Effector CD4-positive, alpha-beta T cell (primary cell): ENCODE measurements at places on chromosomes 3 and 15.

- no peak for DNase-seq
These were observed 30.2 kb downstream of the NPTN start for GRCh38 chr15:73602992-73603391.

GRCh38 chr3:62556121-62556815 is 182.9 kb upstream of the FEZF2 start:
- DNase-seq = no peak

GRCh38 chr3:24837601-24838000 is 343.0 kb upstream of the THRB start:
- DNase-seq = no peak

GRCh38 chr3:41323467-41324155 is 124.3 kb downstream of the CTNNB1 start:
- no peak for DNase-seq

DNA sequence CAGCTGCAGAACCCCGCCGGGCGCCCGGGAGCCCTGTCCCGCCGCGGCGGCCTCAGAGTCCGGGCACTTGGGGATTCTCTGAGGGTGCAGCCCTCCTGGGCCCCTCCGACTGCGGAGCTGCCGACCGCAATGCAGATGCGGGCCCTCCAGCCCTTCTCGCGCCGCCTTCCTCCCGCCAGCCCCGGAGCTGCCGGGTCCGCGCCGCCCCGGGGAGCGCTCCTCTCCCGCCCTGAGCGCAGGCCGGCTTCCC is 320 bp upstream of the ACAN start:
- no peak for DNase-seq

- no peak for DNase-seq
These were observed 6.9 kb downstream of the GLCE start for GRCh38 chr15:69167218-69167846.

GRCh38 chr3:55367384-55367783 is 119.7 kb downstream of the WNT5A start:
- no peak for DNase-seq

DNA sequence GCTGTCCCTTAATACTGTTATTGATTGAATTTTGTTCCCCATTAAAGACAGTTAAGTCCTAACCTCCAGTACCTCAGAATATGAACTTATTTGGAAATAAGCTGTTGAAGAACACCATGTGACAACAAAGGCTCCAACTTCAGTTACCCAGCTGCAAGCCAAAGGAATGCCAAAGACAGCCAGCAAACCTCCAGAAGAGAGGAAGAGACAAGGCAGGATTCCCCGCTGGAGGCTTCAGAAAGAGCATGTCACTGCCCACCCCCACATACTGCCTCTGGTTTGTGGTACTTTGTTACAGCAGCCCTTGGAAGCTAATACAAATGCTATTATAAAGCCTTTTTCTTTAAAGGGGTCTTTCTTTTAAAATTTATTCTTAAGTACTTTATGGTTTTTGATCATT is 18.4 kb upstream of the NEK10 start:
- no peak for DNase-seq

DNA sequence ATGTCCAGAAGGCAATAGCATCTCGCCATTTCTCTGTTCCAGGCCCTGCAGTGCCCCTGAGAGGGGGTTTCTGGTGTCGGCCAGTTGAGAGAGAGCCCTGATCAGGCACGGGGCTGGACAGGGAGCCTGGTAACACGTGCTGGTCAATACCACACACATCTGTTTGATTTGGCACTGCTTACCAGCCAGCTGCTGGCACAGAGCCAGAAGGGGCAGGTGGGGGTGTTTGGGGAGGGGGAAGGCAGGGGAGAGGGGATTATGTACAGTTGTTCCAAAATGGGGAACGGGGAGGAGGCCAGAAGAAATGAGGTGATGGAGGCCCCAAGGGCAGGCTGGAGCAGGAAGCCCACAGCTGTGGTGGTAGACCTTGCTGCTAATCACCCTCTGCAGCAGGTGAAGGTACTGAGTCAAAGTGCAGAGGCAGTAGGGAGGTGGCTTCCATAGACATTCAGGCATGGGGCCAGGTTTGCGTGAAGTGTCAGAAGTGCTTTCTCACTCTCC is 153.5 kb upstream of the LPP start:
- no peak for DNase-seq
